Activated naive CD4-positive, alpha-beta T cell treated with anti-CD3 and anti-CD28 coated beads, Interleukin-2, amount 10 ng/mL, durations not matched to agents 7 days and 5 days (primary cell): ENCODE measurements at places on chromosomes 11 and 22.

- no peak for DNase-seq
These were observed 6.7 kb downstream of the ARAP1 start for GRCh38 chr11:72745511-72745910.

DNA sequence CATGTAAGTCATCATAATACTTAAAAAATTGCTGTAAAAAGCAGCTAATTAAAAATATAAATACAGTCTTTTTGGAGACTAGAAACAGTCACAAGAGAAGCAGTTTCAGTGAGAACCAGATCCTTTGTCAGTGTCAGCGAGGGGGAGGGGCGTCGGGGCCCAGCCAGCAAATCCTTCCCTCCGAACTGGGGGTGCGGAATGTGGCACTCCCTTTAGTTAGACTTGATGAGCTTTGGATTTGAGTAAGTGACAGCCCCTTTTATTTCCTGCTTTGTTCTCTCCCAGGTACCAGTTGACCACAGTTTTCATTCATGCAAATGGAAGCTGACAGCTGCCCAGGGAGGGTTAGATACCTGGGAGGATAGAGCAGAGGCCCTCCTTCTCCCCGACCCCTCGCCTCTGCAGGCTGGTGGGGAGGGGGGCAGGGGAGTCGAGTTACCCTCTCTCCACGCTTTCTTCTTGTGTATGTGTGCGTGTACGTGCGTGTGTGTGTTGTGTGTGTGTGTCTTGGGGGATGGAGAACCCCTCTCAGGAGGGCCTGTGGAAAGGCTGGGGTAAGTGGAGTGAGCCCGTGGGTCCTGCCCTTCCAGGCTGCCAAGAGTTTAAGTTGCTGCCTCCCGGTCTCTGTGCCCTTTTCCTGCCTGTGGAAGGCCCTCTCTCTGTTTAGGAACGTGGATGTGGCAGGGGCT is 38.3 kb downstream of the PTPRJ start:
- DNase-seq, result no peak

DNA sequence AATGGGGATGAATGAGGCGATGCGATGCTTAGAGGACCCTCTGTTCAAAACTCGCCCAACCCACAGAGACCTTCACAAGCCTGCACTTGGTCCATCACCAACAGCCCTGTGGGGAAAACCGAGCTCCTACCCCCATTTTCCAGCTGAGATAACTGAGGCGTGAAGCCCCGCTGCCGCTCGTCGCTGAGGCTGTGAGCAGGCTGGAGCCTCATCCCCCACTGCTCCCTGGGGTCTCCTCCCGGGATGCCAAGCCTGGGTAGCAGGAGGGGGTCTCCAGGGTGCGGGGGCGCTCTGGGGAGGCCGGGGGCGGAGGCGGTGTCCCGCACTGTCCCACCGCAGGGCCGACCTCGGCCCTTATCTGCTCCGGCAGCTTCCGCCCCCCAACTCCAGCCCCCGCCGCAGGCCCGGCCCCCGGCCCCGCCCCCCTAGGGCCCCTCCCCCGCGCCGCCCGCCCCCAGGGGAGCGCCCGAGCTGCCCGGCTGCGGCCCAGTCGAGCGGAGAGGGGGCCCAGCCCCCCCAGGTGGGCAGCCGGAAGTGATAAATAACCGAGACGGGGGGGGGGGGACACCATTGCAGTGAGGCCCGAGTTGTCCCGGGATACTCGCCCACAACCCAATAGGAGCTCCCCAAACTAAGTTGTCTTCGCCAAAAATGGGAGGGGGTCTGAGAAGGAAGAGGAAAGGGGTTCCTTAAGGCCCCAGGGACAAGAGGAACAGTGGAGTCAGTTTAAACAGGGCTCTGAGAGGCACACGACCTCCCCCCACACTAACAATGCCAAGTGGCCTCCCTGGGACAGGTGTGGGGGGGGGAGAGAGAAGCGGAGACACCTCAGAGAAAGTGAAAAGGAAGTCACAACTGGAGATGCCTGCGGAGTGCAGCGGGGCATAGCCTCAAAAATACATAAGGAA is 8.3 kb upstream of the SLC39A13 start:
- DNase-seq, result peak; percentile 57

GRCh38 chr11:94049351-94049750 is 28.2 kb downstream of the HEPHL1 start:
- no peak for DNase-seq

GRCh38 chr22:41043722-41044121 is 48.7 kb upstream of the EP300 start:
- no peak for DNase-seq

DNA sequence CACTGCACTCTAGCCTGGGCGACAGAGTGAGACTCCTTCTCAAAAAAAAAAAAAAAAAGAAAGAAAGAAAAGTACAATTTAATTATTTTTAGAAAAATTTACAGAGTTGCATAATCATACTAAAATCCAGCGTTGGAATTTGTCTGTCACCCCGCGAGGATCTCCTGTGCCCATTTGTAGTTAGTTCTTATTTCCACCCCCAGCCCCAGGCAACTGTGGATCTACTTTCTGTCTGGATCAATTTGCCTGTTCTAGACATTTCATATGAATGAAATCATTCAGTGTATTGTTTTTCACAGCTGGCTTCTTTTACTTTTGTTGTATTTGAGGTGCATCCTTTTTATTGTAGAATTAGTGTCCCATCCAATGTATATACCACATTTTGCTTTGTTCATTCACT is 102.6 kb upstream of the RASSF10 start:
- DNase-seq, result no peak

- no peak for DNase-seq
These were observed 37.0 kb downstream of the TSKU start for GRCh38 chr11:76820184-76820566.

DNA sequence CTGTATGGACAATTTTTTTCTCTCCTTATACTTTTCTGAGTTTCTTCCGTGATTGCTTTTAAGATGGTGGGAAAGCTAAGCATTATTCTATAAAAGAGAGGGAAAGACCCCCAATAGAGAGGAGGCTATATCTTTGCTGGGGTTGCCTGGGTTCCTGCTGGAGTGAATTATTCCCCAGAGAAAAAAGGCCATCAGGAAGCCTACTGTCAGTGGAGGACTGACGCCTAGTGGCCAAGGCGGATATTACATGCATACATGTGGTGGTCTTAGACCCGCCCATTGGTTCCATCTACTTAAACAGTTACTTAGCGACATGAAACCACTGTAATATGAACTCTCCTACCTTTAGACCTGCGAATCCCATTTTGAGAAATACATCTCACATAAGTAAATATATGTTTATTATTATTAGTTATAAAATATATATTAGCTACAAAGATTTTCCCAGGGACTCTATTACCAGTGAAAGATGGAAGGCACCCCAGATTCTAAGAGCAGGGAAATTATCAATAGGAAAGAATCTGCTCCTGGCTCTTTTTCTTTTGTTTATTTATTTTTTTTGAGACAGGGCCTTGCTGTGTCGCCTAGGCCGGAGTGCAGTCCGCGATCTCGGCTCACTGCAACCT is 15.7 kb upstream of the PGA3 start:
- DNase-seq, result peak; percentile 86

DNA sequence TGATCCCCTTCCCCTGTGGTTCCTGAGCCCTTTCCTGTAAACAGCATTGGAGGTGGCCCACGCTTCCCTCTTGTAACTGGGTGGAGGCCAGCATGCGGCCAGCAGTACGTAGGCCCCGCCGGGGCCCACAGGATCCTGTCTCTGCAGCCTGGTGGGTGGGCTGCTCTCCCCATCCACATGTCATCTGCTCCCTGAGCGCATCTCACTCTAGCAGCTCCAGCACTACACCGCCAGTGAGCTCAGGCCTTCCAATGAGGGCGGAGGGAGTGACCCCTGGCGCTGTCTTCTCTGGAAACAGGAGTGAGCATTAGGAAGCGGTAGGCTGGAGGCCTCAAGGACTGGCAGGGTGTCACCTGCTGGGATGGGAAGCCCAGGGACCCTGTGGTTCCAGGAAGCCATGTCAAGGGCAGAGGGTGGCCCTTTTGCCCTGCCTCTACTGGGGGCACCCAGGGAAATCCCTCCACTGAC is 363.9 kb downstream of the TBC1D22A start:
- no peak for DNase-seq

- DNase-seq, result no peak
These were observed 12.5 kb downstream of the ADAMTS8 start for GRCh38 chr11:130415731-130416529.

- no peak for DNase-seq
These were observed 173.2 kb downstream of the DSCAML1 start for GRCh38 chr11:117623831-117624271.

GRCh38 chr11:85627332-85627997 is at the start of gene DLG2:
Gene DLG2 (minus strand): TSS chr11:85627344.
- no peak for DNase-seq

DNA sequence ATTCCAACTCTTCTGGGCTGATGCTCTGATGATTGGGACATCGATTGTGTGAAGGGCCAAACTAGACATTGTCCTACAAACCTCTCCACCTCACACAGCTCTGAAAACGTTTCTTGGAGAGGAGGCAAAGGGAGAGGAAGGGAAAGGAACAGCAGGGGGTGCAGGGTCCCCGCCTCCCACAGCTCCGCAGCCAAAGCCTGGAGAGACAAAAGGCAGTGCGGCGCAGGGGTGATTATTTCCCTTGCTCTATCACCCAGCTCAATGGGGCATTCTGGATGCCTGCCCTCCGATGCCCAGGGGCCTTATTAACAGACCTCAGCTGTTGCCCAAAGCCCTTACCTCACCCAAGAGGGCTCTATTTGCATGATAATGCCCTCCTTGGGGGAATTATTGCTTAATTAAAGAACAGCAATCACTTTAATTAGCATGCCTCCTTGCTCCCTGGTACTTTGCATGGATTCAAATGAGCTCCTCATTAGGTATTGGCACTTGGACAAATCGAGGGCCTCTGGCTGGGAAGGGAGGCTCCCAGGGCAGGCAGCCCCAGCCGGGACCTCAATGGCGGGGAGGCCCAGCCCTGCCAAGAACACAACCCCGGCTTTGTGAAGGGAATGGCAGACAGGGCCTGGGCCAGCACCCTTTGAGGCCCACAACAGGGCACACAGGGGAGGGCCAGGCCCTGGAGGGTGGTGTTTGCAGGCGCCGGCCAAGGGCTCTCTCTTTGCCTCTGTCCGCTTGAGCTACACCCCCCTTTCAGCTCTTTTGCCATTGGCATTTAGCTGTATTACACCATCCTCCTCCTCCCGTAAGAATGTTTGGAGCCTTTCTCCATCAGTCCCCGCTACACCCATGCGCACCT is 19.8 kb upstream of the CDON start:
- DNase-seq, result no peak

- DNase-seq, result no peak
These were observed 194.5 kb downstream of the ADAMTS15 start for GRCh38 chr11:130642994-130643393.

DNA sequence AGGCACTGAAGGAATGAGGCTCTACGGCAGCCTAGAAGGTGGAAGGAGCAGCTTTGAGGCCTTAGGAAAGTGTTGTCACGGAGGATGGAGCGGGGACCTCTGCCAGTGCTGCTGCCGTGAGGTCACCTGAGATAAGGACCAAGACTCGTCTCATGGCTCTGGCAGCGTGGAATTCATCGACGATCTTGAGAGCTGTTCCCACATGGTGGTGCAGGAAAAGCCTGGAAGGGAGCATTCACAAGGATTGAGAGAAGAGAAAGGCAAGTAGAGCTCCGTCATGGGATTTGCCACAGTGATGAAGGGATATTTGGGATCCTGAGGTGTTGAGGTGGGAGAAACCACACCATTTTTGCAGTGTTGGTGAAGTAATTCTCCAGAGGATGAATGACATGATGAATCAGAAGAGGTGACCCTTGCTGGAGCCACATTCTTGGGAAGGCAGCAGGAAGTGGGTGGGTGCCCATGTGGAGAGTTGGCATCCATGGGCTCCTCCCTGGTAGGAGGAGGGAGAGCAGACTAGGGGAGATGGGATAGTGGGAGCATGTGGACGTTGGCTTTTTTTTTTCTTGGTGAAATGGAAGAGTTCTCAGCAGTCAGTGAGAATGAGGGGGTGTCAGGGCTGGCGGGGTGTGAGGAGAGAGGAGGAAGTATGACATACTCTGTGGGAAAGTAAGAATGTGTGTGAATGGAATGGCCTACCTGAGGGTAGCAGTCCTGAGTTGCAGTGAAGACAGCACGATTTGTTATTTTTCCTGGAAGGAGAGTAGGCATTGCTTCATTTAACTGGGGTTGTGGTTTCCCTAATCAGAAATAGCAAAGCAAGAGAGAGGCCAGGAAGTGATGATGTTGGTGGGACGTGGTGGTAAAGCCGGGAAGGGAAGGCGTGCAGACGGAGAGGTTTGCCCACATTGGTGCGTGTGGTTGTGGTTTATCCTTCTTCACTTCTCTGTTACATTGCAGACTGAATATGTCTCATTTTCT is 11.1 kb downstream of the PPP6R3 start:
- DNase-seq, result peak; percentile 66
